ENCODE measurements at places on chromosomes 2 and 18. TPM values are rescaled to one million over a fixed set of nuclear protein-coding genes. Genes with fewer than 3 reads are reported as not detected.

- no peak overlapping the region for H3K4me3 ChIP-seq
- no peak overlapping the region for H3K27ac ChIP-seq
- H3K27me3 ChIP-seq: peaks cover 16% of the 10 kb centered on the region
Observed at GRCh38 chr2:102273619-102274211, 37.6 kb upstream of the IL1RL1 start.

GRCh38 chr2:119385466-119385865 lies 18.7 kb downstream of the DBI start:
- no peaks in the 10 kb centered on the region for H3K36me3 ChIP-seq
- H3K4me3 ChIP-seq: no peak overlapping the region
- peaks cover 17% of the 10 kb centered on the region for H3K4me1 ChIP-seq
- H3K27ac ChIP-seq: no peak overlapping the region
- H3K27me3 ChIP-seq: peaks cover 18% of the 10 kb centered on the region
- no peak for DNase-seq

GRCh38 chr18:46555724-46556123 lies 101.3 kb downstream of the LOXHD1 start:
- no peaks in the 10 kb centered on the region for H3K27me3 ChIP-seq
- H3K36me3 ChIP-seq: no peaks in the 10 kb centered on the region
- H3K27ac ChIP-seq: no peak overlapping the region
- H3K4me3 ChIP-seq: no peak overlapping the region
- no peaks in the 10 kb centered on the region for H3K4me1 ChIP-seq
- peak; percentile 3 for DNase-seq

DNA sequence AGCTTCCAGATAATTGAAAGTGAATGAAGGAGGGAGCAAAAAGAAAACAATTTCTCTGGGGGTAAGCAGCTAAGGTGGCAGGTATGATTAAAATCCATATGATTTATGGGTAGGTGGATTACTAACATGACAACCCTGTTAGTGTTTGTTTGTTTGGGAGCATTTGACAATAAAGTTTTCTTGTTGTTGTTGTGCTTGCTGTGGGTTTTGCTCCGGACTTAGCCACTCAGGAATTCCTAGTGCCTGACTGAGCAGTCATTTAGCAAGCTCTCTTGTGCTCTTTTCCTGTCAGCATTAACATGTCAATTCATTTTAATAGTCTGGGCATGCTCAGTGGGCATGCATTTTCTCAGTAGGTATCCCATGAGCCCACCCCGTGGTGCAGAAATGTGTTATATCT lies 674.8 kb upstream of the ZEB2 start:
- no peak for DNase-seq
- no peak overlapping the region for H3K4me3 ChIP-seq
- H3K4me1 ChIP-seq: no peaks in the 10 kb centered on the region
- H3K36me3 ChIP-seq: no peaks in the 10 kb centered on the region
- no peaks in the 10 kb centered on the region for H3K27me3 ChIP-seq

- peak overlapping the region; percentile 97 for H3K4me3 ChIP-seq
- H3K4me1 ChIP-seq: peaks cover 73% of the 10 kb centered on the region
- H3K27ac ChIP-seq: peak overlapping the region; percentile 98
- no peak for DNase-seq
Observed at GRCh38 chr2:96540136-96540535, 3.6 kb downstream of the ARID5A start.

GRCh38 chr18:24600076-24600654 lies 139.7 kb downstream of the HRH4 start:
- DNase-seq: no peak
- no peaks in the 10 kb centered on the region for H3K4me1 ChIP-seq
- no peak overlapping the region for H3K27ac ChIP-seq
- H3K27me3 ChIP-seq: peaks cover 17% of the 10 kb centered on the region

The PAX8 gene
- total RNA-seq: 4.3 TPM
